8988T (cell line): ENCODE measurements at places on chromosomes 11 and 22.

DNA sequence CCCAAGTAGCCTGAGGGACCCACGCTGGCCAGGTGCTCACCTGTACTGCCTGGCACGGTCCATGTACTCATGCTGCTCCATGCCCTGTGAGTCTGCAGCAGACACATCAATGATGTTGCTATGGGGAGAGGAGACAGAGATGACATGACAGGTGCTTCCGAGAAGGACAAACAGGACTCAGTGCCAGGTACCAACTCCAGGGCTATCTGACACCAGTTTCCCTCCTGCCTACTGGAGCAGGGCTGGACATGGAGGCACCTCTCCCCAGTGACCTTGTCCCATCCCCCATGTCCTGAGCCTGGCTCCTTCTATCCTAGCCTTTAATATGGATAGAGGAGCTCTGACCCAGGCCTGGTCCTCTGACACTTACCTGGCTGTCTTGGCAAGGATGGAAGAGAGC, 4.4 kb downstream of the LAMTOR1 start:
- no peak for DNase-seq

DNA sequence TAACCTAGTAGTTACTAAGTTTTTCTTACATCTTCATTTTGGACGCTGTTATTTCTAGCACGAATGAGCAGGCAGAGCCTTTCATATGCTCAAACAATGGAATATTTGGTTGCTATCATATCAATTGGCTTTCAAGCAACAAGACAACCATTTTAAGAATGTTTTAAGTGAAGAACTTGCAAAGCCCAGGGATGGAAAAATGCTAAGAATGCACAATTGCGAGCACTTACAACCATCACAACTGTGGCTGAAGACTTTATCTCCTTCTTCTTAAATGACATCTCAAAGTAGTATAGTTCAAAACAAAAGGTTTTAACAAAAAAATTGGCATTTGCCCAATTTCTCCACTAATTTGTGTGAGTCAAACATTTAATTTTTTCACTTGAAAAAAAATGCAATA, 8.3 kb upstream of the MMP1 start:
- DNase-seq, result no peak

GRCh38 chr11:19344661-19345518, 104.1 kb upstream of the E2F8 start:
- no peak for DNase-seq

DNA sequence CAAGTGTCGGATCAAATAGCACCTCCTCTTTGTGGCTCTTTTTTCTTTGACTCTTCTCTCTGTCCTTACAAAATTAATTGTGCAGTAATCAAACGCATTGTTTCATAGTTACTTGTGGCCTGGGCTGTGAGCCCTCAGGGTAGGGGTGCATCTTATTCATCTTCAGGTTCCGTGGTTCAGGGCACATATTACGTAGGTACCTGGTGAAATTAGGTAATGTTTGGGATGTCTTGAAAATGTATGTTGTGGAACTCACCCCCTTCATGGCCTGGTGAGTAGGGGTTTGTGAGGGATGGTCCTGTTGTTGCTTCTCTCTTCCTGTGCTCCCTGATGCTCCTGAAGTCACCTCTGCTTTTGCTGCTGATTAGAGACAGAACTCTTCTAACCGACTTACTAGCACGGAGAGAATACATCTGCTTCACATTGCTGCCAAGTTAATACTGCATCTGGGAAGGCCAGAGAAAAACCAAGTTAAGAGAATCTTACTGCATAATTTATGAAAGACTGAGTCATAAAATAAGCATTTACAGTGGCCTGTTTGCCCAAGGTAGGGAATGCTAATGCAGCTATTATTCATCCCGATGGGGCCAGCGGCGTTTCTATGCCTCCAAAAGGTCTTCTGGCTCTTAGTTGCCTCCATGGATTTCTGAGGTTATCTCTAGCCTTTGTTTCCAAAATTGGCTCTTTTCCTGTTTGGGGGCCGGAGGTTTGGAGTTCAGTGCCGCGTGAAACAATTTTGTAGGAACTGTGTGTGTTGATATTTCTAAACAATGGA, 66.9 kb downstream of the TBC1D22A start:
- no peak for DNase-seq

DNA sequence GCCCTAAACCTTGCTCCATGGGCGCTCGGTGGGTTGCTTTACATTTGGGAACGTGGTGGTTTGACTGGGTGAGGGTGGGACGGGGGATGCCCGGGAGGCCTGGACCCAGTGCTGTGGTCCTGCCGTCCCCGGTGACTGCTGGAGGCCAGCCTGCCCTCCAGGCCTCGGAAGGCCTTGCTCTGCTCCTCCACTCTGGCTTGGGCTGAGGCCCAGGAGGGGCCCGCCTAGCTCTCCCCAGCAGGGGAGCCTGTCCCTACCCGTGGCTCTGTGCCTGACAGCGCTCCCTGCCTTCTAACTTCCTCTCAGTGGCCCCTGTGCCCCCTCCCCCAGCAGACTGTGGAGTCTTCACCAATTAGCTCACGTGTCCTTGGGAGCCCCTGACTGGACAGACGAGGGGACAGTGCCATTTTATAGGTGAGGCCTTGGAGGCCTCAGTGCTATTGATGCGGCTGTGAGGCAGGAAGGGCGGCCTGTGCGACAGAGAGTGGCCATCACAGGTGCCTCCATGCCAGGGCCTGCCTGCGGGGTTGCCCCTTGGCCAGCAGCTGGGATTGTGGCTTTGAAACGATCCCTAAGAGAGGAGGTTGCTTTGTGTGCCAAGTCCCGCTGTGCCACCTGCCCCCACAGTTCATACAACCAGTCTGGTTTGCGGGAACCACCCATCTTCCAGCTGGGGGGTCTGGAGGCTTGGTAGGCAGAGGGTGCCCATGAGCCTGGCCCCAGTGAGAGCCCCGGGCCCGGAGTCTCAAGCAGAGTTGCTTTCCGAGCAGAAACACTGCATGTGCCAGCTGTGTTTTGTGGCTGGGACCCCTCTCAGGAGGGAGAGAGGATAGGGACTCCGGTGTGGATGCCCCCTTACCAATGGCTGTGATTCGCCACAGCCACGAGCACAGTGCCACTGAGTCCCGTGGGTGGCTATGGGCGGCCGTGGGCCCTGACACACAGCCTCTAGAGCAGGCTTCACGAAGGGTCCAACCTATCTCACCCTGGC, 17.7 kb downstream of the TPCN2 start:
- DNase-seq, result no peak

GRCh38 chr11:94675239-94675638, 92.9 kb upstream of the AMOTL1 start:
- no peak for DNase-seq

GRCh38 chr11:128302425-128303186, 284.8 kb downstream of the ETS1 start:
- no peak for DNase-seq

- peak; percentile 61 for DNase-seq
These were observed 28.9 kb downstream of the MFNG start for GRCh38 chr22:37457093-37457893.

GRCh38 chr11:69971741-69972140, 106.4 kb upstream of the ANO1 start:
- DNase-seq, result no peak
